ENCODE measurements at places on chromosomes 7 and 10.

DNA sequence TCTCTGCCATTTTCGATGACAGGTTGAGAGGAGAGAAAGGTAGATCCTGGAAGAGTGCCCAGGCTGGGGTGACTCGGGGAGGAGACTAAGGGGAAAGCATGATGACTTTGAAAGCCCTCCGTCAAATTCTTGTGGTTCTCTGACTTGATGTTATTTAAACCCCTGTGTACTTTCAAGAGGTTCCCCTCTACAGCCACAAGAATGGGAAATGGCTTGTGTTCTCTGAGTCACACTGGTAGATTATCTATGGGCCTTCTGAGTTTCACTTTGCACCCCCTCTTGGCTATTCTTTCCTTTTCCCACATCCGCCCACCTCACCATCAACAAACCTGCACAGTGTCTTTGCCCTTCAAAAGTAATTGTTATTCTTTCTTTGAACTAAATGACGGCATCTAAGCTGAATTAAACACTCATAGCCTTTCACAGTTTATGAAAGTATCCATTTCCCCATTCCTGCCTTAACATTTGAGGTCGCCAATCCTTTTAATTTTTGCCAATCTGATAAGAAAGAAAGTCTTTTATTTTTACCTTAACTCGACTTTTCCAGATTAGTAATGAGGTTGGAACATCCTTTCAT is 24.1 kb downstream of the PRF1 start:
- no peak for DNase-seq

DNA sequence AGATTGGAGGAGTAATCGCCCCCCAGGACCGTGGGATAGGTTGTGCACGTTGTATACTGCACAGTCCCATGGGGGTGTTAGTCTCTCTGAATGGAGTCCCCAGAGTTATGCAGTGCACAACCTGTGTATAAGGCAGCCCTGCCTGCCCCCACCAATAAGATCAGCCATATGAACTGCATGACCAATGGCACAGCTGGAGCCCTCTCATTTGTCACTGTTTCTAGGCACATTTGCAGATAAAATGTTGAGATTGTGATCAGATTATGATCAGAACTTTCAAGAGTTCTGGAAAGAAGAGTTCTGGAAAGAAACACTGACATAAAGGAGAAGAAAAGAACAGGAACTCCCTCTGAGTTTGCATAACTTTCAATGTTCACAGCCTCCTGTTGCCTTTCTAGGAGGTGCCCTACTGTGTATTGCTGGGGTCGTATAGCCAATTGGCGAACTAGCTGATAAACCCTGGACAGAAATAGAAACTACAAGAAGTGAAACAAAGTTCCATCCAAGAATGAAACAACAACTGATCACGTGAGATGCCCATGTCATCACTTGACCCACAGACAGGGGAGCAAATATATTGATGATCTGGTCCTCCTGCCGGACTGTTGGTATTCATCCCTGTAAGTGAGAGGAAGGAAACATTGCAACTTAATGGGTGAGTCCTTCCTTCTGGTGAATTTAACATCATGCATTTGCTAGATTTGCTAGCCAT is 49.6 kb upstream of the TOMM7 start:
- no peak for DNase-seq

DNA sequence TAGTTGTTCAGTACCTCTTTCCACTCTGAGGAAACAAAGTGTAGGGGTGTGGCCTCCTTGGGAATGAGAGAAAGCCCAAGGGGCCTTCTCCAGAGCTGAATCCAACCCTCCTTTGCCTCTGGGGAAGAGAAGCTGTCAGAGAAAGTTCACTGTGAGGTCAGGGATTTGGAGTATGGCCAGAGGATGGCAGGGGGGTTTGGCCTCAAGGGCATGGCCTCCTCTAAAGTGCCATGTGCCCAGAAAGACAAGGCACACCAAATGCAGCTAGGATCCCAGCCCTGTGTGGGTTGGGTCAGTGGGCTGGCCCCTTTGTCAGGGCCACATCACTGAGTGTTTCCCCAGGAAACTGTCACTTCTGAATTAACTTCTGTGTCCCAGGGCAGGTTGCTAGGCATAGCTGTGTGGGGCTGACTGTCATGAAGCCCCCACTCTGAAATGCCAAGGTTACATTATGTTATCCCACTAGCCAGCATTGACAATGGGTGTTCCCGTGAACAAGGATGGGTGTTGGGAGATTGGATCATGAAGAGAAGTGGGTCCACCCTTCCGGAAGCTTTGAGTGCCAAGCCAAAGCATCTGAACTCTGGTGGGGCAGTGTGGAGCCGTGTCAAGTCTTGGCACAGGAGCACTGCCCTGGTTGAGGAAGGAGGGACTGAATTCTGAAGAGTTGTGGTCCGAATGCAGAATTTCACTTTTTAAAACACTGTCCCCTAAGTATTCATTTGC is 123.3 kb downstream of the ZMIZ1 start:
- no peak for DNase-seq

GRCh38 chr7:153930696-153931095 is 121.5 kb upstream of the DPP6 start:
- no peak for DNase-seq

DNA sequence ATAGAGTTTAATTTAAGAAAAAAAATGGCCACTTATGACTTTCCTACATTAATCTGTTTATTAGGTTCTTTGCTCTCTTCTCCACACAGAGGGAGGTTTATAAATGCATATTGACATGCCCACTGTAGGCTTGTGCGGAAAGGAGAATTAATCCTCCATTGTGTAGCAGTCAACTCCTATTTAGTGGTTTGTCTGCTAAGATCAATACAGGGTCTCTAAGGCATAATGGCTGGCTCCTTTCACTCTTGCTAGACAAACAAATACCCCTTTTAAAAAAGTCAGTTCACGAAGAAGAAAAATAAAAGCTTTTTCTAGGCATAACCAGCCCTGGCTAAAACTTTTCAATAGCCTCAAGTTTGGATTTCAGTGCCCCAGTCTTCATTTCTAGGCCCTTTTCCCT is 141.6 kb downstream of the TSPAN12 start:
- no peak for DNase-seq

- peak; percentile 72 for DNase-seq
Observed at GRCh38 chr10:89327803-89328441, at the start of gene IFIT3. TSS of gene IFIT3 (plus strand) at chr10:89327997. CDS start at chr10:89328074, 77 bp downstream.

- no peak for DNase-seq
Observed at GRCh38 chr10:126854726-126855495, 50.3 kb upstream of the DOCK1 start.

GRCh38 chr7:116687801-116688201 is 15.8 kb downstream of the MET start:
- no peak for DNase-seq

DNA sequence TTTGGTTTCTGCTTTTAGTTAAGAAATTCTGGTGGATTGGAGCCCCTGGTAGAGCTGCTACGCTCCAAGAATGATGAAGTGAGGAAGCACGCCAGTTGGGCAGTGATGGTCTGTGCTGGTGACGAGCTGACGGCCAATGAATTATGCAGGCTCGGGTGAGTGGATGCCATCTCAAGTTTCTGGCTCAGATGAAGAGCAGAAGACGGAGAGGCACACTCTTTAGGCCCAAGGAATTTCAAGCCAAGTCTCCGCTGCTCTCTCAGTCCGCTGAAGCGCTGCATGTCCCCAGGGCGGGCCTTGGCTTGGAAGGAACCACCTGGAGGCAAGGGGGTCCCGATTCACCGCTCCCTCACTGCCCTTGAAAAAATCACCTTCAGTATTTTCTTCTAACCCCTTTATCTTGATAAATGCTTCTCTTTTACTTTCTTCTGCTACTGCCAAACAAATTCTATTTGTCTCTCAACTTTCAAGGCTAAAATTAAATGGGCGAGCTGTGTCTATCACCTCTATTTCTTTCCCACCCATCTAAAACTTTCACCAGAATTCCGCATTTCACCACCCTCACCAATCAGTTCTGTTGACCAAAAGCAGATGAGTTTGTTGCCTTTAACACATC is 74.2 kb downstream of the ARMC3 start:
- DNase-seq, result no peak

DNA sequence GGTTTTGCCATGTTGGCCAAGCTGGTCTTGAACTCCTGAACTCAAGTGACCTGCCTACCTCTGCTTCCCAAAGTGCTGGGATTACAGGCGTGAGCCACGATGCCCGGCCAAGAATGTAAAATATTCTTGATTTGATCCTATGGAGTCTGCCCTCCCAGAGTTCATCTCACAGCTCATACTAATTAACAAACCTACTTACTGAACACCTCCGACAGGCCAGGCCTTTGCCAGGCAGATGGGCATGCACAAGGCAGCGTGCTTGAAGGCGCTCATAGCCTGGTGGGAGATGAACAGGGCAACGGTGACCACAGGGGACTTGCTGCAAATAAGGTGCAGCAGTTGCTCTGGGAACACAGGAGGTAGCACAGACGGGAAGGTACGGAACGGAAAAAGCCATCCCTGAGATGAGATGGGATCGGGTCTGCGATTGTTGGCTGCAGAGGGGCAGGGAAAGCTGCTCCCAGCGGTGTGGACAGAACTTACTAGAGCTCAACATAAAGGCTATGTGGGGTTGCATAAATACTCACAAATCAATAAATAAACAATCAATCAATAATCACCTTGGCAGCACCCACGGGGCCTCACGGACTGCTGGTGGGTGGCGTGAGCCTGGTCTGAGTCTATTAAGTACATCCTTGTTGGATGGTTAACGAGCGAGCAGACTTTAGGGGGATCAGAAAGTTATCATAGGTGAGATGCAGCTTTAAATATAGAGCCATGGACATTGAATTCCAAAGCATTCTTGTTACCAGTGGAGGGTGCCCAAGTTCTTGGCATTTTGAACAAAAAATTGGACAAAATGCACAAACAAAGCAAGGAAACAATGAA is 4.7 kb downstream of the ACBD7 start:
- DNase-seq, result no peak

- DNase-seq, result no peak
Observed at GRCh38 chr7:30556840-30557239, 37.8 kb upstream of the GARS1 start.

- no peak for DNase-seq
Observed at GRCh38 chr7:104640506-104640905, 312.1 kb downstream of the LHFPL3 start.

DNA sequence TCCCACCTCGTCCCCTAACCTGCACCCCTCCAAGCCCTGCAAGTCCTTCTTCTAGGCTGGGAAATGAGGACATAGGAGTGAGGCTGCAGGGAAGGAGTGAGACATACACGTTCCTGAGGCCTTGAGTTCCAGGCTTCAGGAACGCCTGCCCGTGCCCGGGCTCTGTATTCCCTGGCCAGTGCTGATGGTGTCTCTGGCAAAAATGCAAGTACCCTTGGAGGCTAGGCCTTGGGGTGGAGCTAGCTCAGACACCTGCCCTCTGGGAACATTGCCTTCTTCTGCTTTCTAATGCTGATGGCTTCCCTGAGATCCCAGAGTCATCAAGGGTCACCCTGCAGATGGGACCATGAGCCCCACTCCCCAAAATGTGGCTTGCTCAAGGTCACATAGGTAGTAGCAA is 76.0 kb downstream of the GRK5 start:
- no peak for DNase-seq

GRCh38 chr7:150890853-150891584 is 38.7 kb downstream of the AOC1 start:
- no peak for DNase-seq

- DNase-seq, result no peak
Observed at GRCh38 chr10:13617116-13617515, 30.4 kb downstream of the PRPF18 start.

DNA sequence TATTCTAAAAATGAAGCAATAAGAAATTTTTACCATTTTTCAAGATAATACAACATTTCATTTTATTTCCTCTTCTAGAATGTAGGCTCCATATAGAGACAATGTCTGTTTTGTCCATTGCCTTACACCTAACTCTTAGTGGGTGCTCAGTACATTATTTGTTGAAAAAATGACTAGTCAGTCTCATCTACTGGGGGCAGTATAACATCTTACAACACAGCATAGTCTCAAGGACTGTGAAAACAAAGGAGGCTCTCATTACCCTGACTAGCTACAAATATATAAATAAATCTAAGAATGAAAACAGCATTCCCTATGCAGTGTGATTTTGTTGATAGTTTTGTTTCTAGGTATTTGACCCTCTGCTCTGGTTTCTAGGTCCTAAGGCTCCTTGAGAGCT is 11.6 kb downstream of the CRPPA start:
- no peak for DNase-seq

DNA sequence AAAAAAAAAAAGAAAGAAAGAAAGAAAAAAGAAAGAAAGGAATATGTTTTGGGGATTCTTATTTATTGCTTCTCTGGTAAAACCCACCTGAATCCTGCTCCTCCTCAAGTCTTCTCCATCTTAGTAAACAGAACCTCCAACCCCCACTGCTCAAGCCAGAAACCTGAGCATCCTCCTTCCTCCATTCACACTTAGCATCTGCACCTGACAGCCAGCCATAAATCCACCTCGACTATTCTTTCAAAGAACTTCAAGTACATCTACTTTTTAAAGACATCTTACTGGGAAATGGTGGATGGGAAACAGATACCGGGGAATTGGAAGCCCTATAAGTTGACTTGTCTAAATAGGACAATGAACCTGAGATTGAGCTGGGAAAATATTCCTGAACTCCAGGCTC is 519.9 kb upstream of the DPP6 start:
- DNase-seq, result no peak

DNA sequence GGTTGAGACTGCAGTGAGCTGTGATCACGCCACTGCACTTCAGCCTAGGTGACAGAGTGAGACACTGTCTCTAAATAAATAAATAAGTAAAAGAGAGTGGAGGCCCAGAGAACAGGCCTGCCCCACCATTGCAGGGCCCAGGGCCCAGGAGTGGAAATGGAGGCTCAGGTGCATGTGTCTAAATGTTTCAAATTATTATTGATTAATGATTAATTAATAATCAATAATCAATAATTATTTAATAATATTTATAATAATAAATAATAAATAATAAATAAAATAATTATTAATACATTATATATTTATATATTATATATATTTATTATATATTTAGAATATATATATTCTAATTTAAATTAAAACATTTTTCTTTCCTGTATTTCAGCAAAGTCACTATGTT is 53.7 kb upstream of the ZRANB1 start:
- no peak for DNase-seq

DNA sequence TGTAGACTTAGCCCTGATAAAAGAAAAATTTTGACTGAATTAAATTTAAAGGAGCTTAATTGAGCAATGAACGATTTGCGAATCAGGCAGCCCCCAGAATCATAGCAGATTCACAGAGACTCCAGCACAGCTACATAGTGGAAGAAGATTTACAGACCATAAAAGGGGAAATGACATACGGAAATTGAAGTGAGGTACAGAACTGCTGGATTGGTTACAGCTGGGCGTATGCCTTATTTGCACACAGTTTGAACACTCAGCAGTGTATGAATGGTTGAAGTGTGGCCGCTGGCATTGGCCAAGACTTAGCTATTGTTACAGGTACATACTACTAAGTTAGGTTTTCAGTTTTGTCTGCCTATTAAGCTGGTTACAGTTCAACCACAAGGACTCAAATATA is 433.5 kb upstream of the CELF2 start:
- DNase-seq, result no peak

DNA sequence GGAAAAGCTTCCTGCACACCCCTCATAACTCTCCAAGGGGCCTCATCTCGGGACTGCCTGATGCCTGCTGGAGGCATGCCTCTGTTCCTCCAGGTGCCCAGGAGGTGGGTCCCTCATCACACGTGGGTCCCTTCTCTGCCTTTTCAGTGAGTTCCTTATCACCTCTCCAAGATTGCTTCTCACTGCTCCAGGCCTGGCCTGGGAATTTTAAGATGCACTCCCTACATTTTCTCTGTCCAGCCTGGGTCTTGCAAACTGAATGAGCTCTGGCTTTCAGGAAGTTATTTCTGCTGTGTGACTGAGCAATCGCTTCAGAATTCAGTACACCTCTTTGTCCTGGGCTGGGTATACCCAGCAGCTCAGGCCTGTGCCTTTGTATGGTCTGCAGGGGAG is 43.8 kb downstream of the LRRC18 start:
- DNase-seq, result no peak

- no peak for DNase-seq
Observed at GRCh38 chr7:158919686-158920085, 63.3 kb downstream of the DYNC2I1 start.
